ENCODE measurements at places on chromosomes 5 and 9. TPM values are rescaled to one million over a fixed set of nuclear protein-coding genes. Genes with fewer than 3 reads are reported as not detected.

GRCh38 chr9:7375013-7375511, 424.5 kb downstream of the DMAC1 start:
- ATAC-seq, result no peak

GRCh38 chr9:110389148-110389750, 51.6 kb upstream of the TXNDC8 start:
- ATAC-seq, result no peak

DNA sequence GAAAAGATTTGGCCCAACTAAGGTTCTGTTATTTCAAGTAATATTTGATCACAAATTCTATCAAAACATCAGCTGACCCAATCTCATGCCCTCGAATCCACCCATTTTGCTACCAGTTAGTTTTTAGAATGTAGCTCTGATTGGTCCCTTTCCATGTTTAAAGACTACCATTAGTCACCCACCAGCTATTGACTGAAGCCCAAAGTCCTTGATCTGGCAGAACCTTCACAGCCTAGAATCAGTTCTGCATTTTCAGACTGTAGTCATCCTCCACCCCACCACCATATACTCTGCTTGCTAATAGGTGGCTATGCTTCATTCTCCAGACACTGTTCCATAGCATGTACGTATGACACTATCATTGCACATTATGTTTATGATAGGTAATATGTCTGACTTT, 182.2 kb upstream of the TARS1 start:
- no peak for ATAC-seq

The FOXD4L6 gene
- total RNA-seq, result not detected

The SHISAL2B gene
- total RNA-seq, result not detected

The GPR150 gene
- not detected for total RNA-seq
